ENCODE measurements at places on chromosomes 1 and 21.

DNA sequence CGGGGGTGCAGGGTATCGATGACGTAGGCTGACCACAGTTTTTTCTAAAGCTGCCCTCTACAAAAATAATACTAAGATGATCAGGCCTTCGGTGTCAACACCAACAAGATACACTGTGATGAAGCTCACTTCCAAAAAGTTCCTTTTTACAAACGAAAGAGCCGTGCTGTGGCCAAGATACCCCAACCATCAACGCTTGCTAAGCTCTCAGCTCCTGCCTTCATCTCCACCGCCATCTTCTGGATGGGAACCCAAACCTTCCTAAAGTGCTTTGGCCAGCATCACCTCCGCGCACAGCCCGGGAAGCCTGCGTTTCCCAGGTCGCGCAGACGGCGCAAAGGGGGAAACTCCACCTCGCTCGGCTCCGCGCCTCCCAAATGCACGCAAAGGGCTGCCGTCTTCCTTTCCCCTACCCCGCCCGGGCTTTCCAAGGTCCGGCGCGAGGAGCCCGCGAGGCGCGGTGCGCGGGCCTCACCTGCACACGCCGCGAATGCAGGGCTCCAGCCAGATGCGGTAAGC is 541 bp downstream of the USP48 start:
- DNase-seq, result peak; percentile 83

GRCh38 chr21:26490771-26491170 is 82.3 kb downstream of the CYYR1 start:
- no peak for DNase-seq

- DNase-seq, result no peak
These were observed 2.3 kb downstream of the ETS2 start for GRCh38 chr21:38807986-38808385.

DNA sequence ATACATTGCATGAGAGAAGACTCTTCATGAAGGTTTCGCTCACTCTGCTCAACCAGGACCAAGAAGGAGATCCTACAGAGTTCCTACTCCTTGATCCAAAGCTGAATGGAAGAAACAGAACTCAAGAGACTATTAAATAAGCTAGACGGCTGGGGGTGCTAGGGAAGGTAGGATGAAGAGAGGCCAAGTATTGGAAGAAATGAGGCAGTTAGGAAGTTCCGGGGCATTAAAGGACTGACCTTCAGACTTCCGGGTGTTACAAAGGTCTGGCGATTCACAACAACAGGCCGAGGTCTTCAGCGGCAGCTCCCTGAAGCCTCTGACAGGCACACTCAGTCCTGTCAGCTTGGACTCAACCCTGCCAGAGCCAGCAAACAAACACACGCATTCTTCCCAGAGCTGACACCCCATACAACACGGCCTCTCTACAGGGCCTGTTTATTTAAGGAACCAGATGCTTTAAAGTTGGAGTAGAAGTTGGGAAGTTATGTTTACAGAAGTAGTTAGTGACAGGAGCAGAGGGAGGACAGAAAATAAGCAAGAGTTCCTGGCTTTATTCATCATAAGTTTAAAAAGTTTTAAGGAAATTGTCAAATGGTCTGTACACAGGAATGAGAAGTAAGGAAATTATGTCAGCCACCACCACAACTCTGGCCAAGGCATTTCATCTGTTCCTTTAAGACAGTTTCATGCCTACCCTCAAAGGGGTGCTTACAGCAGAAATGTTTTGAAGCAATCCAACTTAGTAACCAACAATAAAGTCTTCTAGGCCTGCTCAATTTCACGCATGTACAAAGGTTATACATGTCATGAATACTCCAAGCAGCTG is 4.7 kb downstream of the SORT1 start:
- no peak for DNase-seq

GRCh38 chr1:167161242-167161641 is 59.4 kb upstream of the POU2F1 start:
- no peak for DNase-seq

GRCh38 chr1:46137916-46138315 is 5.5 kb upstream of the PIK3R3 start:
- DNase-seq, result no peak

- DNase-seq, result peak; percentile 39
These were observed 155.1 kb upstream of the DNAH14 start for GRCh38 chr1:224774378-224774777.

DNA sequence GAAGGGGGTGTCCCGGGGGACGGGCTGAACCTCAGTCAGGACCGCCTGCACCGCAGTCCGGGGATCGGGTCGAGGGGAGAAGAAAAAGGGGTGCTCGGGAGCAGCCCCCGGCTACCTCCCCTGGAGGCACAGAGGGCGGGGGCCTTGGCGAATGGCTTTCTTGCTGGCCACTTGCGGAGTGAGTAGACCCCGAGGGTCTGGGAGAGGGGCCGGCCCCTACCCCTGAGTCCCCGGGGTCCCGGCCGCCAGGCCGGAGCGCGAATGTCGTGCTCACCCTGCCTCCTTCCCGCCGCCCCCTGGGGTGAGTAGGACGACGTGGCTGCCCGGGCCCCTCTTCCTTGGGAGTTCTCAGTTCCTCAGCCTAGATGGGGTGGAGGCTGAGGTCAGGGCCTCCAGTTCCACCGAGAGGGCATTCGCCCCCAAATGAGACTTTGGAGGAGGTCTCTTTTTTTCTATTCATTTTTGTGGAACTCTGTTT is 113.0 kb downstream of the OSBPL9 start:
- DNase-seq, result peak; percentile 83

DNA sequence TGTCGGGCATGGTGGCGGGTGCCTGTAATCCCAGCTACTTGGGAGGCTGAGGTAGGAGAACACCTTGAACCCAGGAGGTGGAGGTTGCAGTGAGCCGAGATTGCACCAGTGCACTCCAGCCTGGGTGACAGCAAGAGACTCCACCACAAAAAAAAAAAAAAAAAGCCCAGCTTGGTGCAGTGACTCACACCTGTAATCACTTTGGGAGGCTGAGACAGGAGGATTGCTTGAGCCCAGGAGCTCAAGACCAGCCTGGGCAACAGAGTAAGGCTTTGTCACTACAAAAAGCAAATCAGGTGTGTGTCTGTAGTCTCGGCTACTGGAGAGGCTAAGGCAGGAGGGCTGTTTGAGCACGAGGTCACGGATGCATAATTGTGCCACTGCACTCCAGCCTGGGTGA is 5.0 kb upstream of the H6PD start:
- no peak for DNase-seq

- DNase-seq, result peak; percentile 10
These were observed 64.2 kb downstream of the ZNF684 start for GRCh38 chr1:40595623-40596022.

- DNase-seq, result no peak
These were observed 398.5 kb downstream of the PTPRU start for GRCh38 chr1:29634746-29635335.

GRCh38 chr1:51961231-51961630 is 29.3 kb downstream of the RAB3B start:
- DNase-seq, result no peak

GRCh38 chr1:44408212-44408582 is 3.1 kb downstream of the RNF220 start:
- no peak for DNase-seq

DNA sequence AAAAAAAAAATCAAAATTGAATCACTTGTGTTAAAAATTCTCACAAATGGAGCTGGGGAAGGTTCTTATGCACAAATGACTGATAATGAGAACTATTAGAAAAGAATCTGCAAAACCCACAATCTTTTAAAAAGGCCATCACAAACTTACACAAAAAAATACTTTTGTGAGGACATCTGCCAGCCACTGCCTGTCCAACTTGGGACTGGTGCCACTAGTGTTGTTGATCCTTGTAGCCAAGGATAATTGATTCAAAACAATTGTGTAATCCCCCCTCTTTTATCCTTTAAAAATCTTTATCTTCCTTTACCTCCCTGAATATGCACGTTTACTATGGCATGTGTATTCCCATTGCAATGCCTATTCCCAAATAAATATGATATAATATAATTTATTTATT is 39.2 kb upstream of the THEM4 start:
- DNase-seq, result no peak
